ENCODE measurements at places on chromosomes 1 and 21.
A peak's percentile ranks its signal among the peaks of the same experiment; 100 is the strongest.

- no peak for DNase-seq
Observed at GRCh38 chr1:18875796-18876128, 16.3 kb upstream of the TAS1R2 start.

- DNase-seq = no peak
Observed at GRCh38 chr1:89361681-89362080, 2.2 kb upstream of the GBP6 start.

DNA sequence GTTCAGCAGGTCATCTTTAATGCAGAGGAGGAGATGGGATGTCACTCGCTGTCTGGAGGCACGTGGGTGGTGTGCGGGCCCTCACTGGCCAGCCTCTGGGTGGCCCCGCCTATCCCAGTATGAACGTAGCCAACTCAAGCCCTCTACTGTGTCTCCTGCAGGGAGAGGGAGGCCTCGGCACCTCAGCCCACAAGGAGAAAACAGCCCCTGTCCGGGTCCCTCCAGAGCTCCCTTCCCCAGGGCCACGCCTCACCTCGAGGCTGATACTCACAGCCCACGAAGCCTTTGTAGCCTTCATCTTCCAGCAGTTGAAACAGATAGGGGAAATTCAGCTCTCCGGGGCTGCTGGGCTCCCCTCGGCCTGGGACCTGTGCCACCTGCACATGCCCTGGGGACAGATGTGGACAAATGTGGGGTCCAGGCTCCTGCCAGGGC is 2.6 kb downstream of the HYI start:
- no peak for DNase-seq

GRCh38 chr1:11126569-11126968 is 26.9 kb upstream of the EXOSC10 start:
- no peak for DNase-seq

DNA sequence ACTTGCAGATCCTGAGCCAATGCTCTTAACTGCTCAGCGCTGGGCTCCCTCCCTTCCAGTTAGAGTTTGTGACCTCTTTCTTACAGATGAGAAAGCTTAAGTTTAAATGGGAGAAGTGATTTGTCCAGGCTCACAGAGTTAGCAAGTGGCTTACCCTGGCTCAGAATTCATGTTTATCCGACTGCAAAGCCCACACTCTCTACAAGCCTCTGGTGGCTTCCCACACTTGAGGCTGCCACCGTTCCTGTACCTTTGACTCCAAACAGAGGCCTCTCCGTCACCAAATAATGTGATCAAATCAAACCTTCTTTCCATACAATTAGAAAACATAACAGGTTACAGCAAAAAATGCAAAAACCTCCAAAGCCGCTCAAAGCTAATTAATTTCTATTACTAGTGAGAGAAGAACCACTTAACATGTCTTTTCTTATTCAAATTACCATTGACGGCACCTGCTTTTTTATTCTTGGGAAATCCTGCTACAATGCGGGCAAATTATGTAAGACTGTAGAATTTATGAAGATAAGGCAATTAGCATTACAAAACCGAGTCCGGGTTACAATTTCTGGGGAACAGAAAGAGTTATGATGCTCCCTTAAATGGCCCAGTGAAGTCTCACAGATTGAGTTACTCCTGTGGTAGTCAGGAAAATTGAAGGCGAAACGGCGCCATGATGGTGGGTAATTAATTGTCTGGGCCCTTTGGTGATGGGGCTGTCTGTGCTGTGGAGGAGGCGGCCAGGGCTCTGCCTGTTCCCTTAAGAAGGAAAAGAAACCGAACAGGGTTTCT is 324.3 kb upstream of the POU3F1 start:
- DNase-seq = no peak

GRCh38 chr1:40014812-40015594 is 25.5 kb upstream of the CAP1 start:
- no peak for DNase-seq

GRCh38 chr1:167621780-167622313 is 8.2 kb upstream of the RCSD1 start:
- no peak for DNase-seq

DNA sequence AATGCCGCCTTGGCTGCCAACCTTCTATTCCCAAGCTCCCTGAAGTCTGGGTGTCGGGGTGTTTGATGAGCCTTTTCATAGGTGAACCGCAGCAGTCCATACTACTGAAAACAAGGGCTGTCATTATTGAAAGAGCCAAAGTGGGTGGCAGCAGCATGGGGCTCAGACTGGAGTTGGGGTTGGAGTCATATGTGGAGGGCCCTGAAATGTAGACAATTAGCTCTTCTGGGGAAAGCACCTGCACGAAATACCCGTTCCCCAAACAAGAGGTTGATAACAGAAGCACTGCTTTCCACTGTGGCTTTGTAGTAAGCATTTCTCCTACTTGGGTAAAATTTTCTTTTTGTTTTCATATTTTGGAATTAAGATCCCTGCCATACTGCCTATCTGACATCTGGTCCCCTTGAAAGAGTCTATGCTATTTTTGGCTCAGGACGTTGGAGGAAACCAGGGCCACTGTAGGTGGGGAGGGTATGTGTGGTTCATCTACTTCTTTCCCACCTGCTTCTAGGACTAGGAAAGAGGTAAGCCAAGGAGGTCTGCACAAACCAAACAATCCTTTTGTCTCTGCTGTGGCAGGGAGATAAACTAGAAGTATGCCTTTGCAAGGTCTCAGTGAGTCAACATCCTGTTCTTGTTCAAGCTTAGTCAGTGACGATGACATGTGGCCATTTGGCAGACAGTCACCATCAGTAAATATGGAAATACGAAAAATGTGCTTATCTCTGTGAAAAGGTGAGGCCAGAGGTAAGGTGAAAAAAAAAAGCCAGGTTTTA is 197.0 kb upstream of the UBE2U start:
- peak; percentile 92 for DNase-seq

DNA sequence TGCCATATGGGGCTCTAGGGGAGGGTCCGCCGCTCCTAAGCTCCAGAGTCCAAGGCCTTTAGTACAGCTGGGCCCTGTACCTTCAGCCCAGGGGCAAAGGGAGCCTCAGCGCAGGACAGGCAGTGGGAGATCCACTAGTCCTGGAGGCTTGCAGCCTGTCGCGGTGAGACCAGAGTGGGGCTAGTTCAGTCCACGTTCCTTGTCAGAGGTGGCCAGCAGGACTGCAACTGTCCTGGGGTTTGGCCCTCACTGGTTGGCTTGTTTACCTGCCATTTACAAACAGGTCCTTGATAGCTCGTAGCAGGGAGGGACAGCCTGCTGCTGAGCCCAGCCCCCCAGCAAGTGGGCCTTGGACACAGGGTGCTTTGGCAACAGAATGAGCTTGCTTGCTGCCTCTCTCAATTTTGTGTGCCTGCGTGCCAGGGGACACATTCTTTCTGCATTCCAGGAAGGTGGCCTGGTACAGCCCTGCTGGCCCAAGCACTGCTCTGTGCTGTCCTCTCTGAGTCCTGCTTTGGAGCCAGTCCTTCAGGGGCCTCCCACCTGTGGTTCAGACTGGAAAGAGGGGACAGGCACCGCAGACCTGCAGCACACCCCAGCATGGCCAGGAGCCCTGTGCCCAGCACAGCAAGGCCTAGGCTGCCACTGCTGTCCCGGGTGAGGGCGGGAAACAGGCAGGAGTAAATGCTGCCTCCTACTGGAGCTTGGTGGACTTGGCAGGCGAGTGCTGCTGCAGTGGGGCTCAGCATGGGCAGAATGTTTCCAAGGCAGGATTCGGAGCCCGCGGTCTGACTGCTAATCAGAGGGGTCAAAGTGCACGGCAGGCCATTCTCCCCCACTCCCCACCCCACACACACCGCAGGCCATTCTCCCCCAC is 15.2 kb downstream of the H6PD start:
- peak; percentile 81 for DNase-seq

DNA sequence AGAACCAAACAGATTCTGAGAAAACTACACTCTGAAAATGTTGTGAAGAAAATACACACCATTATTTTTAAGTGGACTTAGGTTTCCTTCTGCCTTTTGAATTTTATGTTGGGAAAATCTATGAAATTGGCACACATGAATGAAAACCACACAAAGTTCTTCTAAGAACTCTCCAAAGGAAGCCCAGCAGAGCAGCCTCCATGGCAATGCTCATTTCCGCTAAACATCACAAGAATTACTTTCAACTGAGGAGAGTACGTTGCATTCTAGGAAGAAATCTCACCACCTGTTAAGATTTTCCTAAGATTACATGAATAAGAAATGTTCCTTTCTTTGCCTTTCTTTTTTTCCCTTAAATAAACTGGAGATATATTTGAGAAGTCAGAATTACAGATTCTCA is 154.2 kb downstream of the BARHL2 start:
- no peak for DNase-seq

DNA sequence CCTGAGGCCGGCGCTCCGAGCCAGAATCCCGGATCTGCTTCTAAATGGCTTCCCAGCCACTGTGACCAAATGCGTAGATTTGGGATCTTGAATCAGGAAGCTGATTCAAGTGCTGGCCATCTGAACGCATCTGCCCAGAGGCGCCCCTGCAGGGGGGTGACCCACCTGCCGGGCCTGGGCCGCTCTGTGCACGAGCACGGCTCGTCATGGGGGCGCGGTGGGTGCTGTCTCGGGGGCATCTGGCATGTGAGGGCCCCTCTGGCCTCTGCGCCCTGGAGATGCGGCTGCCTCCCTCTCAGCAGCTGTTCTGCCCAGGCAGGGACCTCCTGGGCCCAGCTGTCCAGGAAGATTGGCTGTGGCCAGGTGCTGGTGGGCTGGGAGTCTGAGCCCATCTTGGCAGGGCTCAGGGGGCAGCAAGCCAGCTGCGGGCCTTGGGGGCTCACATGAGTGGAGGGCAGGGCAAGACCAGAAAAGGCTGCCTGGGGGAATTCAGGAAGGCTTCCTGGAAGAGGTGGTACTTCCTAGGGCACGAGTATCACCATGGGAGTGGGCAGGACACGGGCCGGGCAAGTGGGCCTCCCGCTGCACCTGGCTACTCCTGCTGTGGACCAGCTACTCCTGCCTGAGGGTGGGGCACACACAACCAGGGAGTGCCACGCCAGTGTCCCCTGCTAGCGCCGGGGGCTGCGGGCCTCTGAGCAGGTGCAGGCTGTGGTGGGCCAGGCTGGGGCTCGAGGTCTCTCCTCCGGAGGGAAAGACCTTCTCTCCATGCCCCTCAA is 25.1 kb downstream of the PLCH2 start:
- DNase-seq = no peak

- no peak for DNase-seq
Observed at GRCh38 chr1:159978107-159978398, 24.0 kb upstream of the SLAMF9 start.

- DNase-seq = no peak
Observed at GRCh38 chr21:29499734-29500343, 201.1 kb downstream of the BACH1 start.

GRCh38 chr1:24127134-24127800 is 15.3 kb upstream of the MYOM3 start:
- peak; percentile 65 for DNase-seq

GRCh38 chr1:247535402-247535801 is 838 bp downstream of the OR2C3 start:
- DNase-seq = no peak

- DNase-seq = no peak
Observed at GRCh38 chr1:11567244-11568065, 86.8 kb downstream of the FBXO2 start.

GRCh38 chr1:236089046-236089773 is 24.3 kb upstream of the NID1 start:
- no peak for DNase-seq

- DNase-seq = no peak
Observed at GRCh38 chr1:228314658-228315483, 91.8 kb downstream of the TRIM11 start.

Data from body of pancreas (tissue), 4 donors.